Activated CD8-positive, alpha-beta T cell treated with anti-CD3 and anti-CD28 coated beads for 36 hours (primary cell): ENCODE measurements at places on chromosomes 7 and 10.

GRCh38 chr7:17021205-17021604 lies 139.4 kb upstream of the AGR3 start:
- no peak for DNase-seq

DNA sequence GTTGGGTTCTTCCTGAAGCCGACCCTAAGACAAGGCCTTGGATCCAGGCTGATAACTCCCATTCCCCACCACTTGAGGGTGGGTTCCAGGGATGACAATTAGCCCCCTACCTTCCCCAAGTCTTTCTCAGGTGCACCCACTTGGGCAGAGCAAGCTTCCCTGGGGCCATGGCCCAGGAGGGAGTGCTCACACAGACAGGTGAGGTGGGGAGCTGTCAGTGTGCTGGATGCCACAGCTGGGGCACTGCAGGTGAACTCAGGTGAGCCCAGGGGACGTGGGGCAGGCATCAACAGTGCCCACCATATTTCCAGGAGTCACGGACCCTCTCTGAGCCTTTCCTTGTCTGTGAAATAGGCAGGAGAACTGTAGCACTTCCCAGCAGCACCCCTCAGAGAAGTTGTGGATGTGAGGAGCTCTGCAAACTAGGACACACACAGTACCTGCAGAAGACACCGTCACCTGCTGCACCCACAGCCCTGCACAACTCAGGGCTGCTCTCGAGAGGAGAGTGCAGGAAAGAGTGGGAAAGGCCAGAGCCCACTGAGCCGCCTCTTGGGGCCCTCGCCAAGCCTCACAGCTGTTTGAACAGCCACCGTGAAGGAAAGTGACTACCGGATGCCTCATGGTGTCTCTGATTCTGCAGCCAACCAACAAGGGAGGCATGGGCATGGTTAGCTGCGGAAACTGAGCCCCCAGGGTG lies 17.9 kb downstream of the SH3PXD2A start:
- no peak for DNase-seq

GRCh38 chr7:10632712-10633111 lies 341.0 kb upstream of the PHF14 start:
- DNase-seq = no peak

GRCh38 chr7:15794801-15795200 lies 108.3 kb upstream of the MEOX2 start:
- DNase-seq = no peak

- no peak for DNase-seq
Measured at GRCh38 chr10:33329178-33329577, 5.3 kb downstream of the NRP1 start.

DNA sequence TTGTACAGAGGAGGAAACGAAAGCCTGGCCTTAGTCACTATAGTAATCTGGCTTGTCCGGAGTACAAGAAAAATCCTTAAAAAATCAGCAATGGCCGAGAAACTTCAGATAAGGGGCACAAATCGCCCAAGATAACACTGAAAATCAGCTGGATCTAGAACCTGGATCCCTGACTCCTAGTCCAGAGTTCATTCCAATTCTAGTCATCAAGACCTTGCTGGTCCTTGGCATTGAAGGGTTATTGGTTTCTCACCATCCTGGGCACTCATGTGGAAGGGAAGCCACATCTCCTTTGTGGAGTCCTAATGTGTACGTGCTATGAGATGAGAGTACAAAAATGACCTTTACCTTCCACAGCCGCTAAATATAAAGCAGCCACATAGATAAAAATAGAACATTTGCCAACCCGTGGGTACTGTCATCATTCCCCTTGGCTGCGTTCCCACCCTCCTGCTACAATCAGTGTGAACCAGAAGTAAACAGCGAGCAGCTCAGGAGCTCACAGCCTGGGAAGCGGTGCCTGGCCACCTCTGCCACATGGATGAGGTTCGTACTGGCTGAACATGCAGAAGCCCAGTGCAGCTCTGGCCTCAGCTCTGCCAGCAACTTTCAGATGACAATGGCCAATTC lies 116.0 kb upstream of the PDLIM1 start:
- no peak for DNase-seq

DNA sequence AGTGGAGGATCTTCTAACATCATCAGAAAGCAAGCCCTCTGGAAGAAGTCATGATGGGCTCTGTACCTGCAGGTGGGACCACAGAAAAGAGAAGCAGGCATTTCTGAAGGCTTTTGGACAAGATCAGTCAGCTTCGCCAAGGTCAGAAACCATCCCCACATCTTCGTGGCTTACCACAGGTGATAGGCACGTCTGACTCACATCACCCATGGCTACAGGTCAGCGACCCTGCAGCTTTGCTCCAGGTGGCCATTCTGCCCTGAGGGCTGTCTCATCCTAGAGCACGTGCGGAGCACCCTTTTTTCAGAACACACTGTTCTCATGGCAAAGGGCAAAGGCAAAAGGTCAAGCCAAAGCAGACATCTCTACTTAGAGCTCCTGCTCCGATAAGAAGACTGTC lies 518.9 kb upstream of the ADARB2 start:
- DNase-seq = no peak
